Stimulated activated CD8-positive, alpha-beta memory T cell treated with anti-CD3 and anti-CD28 coated beads, Interleukin-7, amount 100 ng/mL, for 1 hour (primary cell): ENCODE measurements at places on chromosomes 1 and 21.

- DNase-seq, result no peak
These were observed 62.9 kb downstream of the TEX35 start for GRCh38 chr1:178575611-178576361.

- DNase-seq, result no peak
These were observed 40.4 kb downstream of the ATP6V1G3 start for GRCh38 chr1:198500096-198500495.

DNA sequence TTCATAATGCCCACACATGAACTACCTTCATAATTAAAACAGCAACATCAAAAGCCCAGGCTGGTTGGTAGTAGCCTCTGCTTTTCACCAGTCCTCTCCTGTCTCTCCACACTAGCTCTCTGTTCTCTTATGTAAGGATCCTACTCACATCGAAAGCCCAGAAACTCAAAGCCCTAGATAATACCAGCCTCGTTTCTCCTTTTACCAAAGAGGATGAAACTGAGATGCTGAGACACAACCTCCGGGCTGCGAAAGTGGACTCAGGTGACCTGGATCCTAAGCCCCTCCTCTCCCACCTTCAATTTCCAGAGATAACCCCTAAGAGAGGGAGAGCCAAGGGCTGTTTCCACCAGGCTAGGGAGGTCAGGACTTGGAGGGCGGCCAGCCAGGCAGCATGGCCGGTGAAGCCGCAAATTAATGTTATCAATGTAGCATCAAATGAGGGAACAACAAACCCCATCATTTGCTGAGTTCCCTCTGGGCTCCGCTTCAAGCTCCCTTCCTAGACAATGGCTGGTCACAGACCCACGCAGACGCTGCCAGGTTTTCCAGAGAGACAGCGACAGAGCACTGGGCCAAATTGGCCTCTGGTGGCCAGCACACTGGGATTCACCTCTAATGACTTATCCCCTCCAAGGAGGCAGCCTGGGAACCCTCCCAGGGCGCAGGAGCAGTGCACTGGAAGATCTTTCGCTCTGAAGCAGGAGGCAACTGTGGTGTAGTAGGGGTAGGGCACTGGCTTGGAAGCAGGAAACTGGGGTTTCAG is 20.7 kb upstream of the STMN1 start:
- DNase-seq, result no peak

DNA sequence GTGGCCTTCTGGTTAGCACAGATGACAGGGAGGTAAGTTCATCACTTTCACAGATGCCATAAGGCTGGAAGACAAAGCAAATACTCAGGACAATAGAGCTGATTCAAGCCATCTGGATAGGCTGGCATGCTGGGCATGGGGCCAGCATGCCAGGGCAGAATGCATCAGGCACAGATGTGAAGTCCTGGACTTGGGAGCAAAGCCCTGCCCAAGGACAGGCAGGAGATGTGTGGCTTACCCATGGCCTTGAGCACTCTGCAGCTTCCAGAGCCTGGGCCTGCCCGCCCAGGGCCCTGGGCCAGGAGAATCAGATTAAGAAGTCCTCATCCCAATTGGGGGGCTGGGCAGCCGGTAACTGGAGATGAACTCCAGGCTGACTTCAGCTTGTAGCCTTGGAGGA is 135.7 kb upstream of the ZC3H12A start:
- no peak for DNase-seq

GRCh38 chr1:148290881-148291280 is 138.8 kb upstream of the NBPF11 start:
- DNase-seq, result no peak

GRCh38 chr1:110903853-110904500 is 31.0 kb downstream of the CD53 start:
- no peak for DNase-seq

DNA sequence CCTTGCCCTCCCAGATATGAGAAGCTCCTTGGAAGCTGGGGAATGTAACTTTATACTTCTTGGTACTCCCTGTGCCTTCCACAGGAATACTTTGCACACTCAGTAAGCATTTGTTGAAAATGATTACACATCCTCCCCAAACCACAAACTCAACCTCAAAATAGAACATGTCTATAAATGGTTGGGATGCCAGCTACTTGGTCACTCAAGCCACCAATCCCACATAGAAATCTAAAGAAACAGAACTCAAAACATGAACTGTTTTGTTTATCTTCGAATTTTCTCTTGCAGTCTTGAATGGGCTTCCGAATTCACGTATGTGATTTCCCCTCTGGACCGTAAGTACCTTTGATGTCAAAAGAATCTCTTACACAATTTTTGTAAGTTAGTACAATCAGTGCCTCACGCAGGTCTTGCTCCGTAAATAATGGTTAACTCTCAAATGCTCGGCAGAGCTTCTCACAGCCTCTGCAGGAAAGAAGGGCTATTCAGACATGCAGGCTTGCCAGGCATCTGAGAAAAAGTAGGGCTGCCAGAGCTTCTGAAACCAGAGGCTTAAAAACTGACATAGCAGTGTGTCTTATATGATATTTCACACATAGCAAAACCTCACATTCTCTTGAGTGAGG is 26.9 kb downstream of the SORT1 start:
- no peak for DNase-seq

- DNase-seq, result no peak
These were observed 116.6 kb upstream of the HIVEP3 start for GRCh38 chr1:42035205-42035829.

GRCh38 chr1:94301186-94301585 is 63.8 kb upstream of the ARHGAP29 start:
- no peak for DNase-seq

DNA sequence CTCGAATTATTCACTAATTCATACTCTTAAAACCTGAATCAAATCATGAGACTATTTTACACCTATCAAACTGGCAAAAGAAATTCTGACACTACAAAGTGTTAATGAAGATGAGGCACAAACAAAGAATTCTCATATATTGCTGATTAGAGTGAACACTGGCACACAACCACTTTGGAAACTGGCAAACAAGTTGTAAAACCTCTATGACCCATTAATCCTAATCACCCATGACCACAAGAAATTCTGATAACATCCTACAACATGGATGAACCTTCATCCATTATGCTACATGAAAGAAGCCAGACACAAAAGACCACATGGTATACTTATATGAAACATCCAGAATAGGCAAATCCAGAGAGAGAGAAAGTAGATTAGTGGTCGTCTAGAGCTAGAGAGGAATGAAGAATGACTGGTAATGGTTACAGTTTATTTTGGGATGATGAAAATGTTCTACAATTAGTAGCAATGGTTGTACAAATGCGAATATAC is 8.5 kb downstream of the GPBP1L1 start:
- DNase-seq, result no peak

DNA sequence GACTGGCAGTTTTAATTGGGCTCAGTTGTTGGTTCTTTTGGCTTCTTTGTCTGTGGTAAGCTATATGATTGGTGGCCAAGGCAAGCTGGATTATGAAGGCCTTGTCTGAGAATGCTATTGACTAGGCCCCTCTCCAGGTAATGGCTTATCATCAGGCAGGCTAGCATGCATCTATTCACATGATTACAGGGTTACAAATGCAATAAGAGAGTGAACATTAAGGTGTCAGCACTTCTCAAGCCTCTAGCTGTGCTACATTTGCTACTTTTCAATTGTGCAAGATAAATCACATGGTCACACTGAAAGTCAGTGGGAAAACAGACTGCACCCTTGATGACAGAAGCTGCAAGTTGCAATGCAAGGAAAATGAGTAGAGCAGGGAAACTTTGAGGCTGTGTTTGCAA is 550.9 kb upstream of the TMPRSS15 start:
- no peak for DNase-seq

GRCh38 chr1:97507863-97508262 is 413.0 kb downstream of the DPYD start:
- no peak for DNase-seq

DNA sequence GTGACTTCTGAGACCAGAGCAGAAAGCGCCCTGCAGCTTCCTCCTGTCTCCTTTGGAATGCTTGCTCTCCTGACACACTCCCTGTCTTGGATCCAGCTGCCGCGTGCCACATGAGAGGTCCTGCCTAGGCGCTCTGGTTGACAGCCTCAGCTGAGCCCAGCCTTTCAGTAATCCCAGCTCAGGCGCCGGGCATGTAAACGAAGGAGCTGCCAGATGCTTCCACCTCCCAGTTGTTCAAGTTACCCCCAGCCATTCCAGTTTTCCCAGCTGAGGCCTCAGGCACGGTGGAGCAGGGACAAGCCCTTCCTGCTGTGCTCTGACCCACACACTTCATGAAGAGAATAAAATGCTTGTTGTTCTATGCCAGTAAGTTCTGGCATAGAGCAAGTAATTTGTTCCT is 14.3 kb upstream of the CD34 start:
- no peak for DNase-seq

GRCh38 chr1:206655471-206655882 is 20.1 kb downstream of the DYRK3 start:
- DNase-seq, result no peak

GRCh38 chr1:11340233-11340632 is 67.2 kb downstream of the UBIAD1 start:
- no peak for DNase-seq

DNA sequence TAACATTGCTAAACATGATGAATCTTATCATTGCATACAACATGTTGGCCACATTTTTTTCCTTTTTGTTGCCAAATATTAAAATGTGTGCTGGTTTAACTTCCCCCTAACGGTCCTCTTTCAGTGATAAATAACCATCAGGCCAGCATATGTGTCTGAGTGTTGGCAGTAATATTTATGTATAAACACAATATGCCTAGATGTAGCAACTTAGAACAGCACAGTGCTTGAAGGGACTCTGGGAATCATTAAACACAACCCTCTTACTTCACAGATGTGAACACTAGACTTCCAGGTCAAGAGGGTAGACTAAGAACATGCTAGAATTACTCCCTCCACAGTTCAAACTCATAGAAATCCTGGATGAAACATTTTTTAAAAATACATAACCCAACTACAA is 581.8 kb downstream of the PLPP3 start:
- DNase-seq, result no peak

GRCh38 chr1:98457248-98457647 is 204.3 kb upstream of the SNX7 start:
- DNase-seq, result no peak

DNA sequence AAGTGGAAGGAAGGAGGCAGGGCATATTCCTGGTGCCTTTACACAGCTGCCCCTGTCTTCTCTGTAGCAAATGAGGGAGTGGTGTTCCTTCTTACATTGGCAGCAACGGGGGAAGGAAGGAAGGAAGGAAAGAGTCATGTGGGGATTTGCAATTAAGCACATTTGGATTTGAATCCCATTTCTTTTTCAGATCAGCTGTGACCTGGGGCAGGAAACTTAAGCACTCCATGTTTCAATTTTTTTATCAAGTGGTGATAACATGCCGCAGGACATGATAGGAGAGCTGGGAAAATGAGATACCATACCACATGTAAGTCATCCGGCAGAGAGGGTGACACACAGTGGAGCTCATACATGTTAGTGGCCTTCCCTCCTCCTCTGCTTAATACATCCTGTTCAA is 186.8 kb downstream of the APP start:
- no peak for DNase-seq

GRCh38 chr1:156964441-156964840 is 44.0 kb downstream of the LRRC71 start:
- no peak for DNase-seq

DNA sequence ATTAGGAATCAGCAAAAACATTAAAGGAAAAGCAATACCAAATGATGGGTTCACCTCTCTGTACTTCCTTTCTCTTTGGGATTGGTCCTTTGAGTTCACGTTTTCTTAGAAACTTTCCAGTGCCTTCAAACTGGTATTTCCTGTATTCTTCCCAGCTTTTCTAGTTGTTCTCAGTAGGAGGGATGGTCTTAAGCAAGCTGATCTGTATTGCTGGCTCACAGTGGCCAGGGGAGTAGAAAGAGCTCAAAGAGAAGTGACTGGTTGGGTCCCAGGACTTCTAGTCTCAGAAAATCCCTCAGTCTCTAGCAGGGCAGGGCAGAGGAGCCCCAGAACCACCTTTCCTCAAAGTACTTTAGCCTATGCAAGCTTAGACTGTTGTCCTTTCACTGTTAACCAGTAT is 10.1 kb upstream of the USP24 start:
- DNase-seq, result no peak

GRCh38 chr21:34020005-34020847 is 53.2 kb upstream of the MRPS6 start:
- no peak for DNase-seq

DNA sequence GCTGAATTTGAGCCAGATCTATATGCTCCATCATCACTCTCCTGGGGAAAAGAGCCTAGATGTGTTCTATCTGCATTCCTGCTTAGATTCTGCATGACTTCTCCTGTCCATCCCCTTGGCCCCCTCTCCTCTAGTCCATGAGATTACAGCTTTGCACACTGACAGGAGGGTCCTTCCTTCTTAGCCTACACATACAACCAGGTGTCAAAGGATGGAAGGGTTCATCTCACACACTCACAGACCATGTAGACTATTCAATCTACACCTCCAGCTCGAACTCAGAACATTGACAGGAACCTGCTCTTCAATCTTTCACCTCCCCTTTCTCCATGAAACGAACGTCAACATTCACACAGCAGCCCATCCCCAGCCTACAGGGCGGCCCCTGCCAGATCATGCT is 13.8 kb downstream of the C1orf116 start:
- DNase-seq, result no peak

DNA sequence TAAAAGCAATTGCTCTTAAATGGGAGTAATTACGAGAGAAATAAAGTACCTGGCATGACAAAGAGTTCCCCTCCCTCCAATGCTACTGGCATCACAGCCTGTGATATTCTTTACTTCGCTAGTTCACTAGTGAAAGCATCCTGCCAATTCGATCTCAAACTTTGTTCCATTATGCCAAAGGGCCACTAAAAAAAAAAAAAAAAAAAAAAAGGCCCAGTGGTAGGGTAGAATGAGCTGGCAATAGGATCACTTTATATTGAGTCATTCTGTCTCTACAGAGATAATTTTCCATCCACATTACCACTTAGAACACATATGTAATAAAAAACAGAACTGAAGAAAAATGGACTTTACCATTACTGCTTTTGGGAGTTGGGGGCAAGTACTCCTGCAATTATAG is 11.2 kb downstream of the PUM1 start:
- no peak for DNase-seq

DNA sequence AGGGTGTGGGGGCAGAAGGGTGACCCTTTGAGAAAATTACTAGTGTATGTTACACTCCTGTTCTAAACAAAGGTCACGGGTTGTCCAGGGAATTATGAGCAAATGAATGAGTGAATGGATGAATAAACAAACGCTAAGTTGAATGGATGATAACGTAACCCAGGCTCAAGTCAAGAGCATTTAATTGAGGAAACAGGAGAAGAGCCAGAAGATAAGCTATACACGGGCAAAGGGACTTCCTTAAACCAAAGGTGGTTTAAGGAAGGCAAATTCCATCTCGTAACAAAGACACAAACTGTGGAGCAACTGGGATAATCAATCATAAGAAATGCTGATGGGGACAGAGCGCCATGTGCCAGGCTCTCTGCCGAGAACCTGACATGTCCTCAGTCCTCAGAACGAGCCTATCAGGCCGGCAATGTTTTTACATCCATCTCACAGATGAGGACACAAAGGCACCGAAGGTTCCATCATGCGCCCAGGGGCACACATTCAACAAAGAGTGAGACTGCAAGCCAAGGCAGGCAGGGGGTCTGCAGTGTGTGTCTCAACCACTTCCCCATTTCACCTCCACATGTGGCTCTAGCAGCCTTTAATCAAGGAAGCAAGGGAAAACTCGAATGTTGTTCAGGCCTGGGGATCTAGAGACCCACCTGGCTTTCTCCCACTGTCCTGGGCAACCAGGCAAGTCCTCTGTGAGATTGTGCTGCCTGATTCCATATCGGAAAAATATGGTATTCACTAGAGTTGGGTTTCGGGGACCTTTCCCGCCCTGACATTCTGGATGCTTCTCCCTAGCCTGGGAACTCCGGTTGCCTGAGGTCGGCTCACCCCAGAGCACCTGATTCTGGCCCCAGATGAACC is 126.8 kb upstream of the EDN2 start:
- no peak for DNase-seq
